CD4-positive, alpha-beta T cell treated with Interleukin-6 for 4 hours (primary cell): ENCODE measurements at places on chromosomes 3 and 15.

DNA sequence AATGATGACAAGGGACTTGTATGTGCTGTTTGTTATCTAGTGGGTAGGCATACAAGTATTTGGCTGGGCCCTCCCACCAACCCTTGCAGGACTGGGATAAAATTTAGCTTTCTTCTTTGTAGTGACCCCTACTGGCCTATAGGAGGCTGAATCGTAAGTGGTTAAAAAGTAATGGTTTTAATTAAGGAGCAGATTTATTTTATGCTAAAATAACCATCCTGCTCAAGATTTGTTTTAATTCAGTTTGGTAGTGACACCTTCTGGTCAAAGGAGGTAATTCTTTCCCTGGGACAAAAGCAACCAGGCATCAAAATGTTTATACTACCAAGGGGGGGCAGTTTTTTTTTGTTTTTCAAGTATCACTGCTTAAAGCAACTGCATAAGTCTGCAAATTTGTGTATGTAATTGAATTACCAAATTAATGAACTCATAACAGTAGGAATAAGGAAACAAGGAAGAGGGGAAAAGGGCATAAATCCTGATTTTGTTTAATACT lies 70.7 kb downstream of the TOP2B start:
- DNase-seq, result no peak

DNA sequence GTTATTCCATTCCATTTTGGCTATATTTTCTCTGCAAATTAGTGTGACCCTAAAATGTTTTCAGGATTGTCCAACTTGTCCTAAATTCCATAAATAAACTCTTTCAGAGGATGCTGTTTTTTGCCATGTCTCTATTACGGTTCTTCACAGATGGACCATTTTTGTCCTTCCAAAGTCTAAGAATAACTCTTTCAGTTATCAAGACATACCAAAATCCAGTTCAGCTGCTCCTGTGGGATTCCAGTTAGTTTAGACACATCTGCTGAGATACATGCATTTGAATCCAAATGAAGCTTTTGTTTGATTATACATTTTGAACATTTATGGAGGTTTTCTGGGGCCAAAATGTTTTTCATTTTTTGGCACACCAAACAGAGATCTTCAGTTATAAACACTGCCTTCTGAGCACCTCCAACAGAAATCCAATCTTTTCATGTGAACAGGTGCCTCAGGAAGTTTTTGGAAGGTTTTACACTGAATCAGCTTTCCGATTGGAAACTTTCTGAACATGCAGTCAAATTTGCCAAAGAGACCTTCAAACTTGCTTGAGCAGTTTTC lies 80.7 kb downstream of the TIGIT start:
- no peak for DNase-seq

DNA sequence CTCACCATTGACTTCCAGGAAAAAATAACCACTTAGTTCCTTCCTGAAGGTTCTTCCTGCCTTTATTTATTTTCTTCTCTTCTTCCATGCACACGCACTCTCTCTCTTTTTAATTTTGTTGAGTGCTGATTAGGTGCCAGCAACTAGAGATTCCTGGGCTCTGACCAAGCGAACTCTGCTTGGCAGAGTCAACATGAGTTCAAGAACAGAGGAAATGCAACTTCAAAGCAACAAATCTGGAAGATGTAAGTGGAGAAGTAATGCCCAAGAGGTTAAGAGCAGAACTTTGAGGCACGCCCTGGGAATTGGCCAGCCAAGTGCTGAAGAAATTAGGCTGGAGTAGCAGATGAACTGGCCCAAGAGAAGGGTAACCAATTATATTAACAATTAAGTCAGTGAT lies 8.5 kb downstream of the ERC2 start:
- DNase-seq, result no peak

DNA sequence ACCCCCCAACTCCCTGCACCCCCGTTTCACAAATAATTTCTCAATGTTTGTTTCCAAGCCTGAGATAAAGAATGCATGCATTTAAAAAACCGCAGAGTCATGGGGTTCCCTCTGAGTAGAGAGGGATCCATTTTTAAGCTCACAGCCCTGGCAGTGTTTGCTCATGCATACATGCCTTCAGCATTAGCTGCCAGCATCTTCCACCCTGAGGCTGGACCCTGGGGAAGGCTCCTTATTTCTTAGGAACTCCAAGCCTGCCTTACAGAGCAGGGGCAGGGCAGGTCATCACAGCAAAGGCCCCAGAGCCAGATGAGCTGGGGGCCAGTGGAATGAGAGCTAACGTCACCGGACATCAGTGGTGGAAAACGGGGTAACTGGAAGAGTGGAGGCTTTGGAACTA lies 31.3 kb downstream of the TLE3 start:
- no peak for DNase-seq

DNA sequence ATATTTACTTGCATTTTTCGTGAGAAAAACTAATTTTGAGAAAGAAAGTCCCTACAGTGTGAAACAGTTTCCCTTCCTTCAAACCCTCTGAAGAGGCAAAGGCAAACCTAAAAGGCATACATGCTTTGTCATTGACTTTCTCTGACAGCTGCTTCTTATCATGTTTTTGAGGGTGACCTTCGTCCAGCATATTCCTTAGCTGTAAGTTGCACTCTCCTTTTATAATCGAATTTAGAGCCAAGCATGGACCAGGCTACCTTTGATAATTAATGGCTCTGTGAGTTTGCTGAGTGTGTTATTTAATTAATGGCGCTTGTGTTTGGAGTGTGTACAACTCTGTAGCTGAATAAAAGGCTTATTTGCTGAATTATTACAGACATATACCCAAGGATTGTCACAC lies 684.2 kb upstream of the CFAP20DC start:
- no peak for DNase-seq

- DNase-seq, result peak; percentile 22
Observed at GRCh38 chr3:193593668-193594030, 641 bp downstream of the OPA1 start.

GRCh38 chr3:50316657-50317242 lies 5.8 kb downstream of the HYAL2 start:
- peak; percentile 81 for DNase-seq

- no peak for DNase-seq
Observed at GRCh38 chr3:149657321-149657925, 402 bp downstream of the WWTR1 start.

DNA sequence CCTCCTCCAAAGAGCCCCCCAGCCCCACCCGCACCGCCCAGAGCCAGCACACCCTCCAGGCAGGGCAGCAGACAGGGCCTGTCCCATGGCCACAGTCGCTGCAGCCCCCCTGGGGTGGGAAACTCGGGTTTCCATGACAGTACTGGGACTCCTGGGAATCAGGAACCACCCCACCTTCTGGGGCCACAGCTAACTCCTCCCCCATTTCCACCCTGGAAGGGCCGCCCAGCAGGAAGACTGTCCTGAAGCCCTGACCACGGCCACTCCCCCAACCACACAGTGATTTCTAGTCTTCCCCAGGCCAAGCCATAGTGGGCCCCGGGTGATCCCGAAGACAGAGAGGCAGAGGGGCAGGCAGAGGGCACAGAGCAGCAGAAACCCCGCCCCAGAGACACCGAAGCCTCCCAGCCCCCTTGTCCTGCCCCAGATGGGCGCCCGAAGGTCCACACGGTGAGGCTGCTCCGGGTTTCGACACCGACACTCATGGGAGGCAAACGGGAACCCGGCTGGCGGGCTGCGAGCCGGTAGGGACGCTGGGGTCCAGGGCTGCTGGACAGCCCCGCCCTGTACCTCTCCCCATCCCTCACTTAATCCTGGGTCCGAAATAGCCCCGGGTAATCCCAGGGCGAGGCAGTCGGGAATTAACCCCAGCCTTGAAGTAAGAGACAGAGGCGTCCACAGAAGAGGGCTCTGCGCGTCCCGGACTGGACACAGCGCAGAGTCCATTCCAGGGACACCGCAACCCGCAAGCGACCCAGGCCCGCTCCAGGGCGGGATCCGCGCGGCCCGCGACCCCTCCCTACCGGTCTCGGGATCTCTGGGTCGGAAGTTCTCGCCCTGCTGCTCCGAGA lies 138.4 kb downstream of the NUP210 start:
- DNase-seq, result no peak

DNA sequence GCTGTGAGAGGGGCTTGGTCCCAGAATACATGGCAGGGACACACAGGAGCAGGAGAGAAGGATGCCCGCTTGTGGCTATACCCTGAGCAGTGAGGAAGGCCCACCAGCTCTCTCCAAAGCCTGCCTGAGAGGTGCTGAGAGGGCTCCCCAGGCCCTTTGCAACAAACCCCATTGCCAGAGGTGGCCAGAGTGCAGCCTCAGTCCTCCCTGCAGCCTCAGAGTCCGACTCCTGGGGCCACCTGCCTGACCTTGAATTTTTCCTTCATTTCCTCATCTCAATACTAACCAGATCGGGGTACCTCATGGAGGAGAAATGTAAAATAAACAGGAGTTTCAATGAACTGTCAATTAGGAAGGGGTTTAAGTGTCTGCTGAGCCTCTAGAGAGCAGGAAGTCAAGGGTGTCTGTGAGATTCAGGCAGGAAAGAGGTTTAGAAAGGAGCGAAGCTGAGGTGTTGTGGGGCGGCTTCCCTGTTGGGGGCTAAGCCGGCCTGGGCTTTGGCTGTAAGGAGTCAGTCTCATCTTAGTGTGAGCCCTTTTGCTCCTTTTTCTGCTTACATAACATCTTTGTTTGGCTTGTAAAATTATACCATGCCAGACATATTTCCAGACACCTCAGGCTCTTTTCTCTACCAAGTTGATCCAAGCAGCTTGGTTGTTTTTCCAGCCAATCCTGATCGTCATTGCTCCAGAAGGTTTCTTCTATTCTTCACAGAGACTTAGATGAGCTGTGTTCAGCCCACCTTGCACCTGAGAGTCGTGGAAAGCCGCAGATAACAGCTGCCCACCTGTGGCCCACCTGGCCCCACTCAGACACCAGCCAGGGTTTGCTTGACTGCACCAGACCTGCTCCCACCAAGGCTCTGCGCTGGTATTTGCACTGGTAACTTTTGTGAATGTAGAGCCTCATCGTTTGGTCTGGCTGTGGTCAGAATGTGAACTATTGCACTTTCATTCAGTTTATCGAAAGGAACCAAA lies 36.7 kb downstream of the CMTM7 start:
- DNase-seq, result peak; percentile 65

DNA sequence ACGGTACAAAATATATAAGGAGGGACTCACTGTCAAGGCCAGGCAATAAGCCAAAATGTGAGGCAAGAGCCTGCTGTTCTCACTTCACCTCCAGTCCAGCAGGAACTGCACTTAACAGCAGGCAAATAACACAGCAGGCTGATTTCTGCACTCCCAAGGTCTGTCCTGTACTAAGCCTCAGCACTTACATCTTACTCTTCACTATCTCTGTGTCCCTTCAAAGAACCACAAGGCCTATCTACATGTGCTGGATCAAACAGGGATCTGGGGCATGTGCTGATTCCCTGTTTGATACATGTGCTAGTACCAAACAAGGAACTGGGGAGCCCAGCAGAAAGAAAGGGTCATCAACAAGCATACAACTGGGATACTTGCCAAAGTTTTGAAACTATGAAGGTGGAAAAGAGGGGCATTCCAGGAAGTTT lies 22.2 kb downstream of the UACA start:
- no peak for DNase-seq

GRCh38 chr15:57735891-57736290 lies 29.4 kb downstream of the POLR2M start:
- DNase-seq, result no peak

GRCh38 chr3:192332386-192333291 lies 394.7 kb downstream of the FGF12 start:
- no peak for DNase-seq

DNA sequence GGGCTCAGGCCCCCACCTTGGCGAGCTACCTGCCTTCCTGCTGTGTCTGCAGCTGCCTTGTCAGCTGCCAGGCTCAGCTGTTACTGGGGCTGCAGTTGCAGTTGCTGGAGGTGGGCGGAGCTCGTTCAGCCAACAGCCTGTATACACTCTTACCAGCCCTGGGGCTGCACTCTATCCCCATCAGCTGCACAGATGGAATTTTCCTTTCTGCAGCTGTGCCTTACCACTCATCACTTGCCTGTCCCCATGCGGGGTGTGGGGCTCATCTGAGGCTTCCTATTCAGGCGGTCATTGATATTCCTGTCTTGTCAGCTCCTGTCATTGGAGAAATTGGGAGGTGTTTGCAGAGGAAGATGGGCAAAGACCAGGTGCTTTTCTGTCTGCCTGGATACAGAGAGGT lies 9.1 kb upstream of the SYN2 start:
- no peak for DNase-seq

DNA sequence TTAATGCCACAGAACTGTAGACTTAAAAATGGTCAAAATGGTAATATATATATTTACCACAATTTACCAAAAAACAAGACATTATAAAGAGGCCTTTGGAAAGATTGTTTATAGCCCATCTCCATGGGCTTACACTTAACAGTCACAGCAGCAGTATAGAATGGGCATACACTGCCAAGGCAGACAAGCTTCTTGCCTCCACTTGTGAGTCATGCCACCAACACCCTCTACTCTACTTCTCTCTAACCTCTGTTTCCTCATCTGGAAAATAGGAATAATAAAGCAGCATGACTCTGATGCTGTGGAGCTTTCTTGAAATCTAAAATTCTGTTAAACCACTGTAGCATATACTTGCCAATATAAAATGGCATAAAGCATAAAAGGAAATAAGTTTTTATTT lies 14.4 kb upstream of the GPR156 start:
- no peak for DNase-seq
